Putamen (tissue), 1 donor: ENCODE measurements at places on chromosomes 2 and 18.

- DNase-seq, result no peak
Observed at GRCh38 chr18:23969664-23970063, 44.9 kb upstream of the TTC39C start.

GRCh38 chr2:160144280-160144990, 55.6 kb downstream of the ITGB6 start:
- no peak for DNase-seq

GRCh38 chr2:197711578-197711977, 6.4 kb downstream of the MARS2 start:
- DNase-seq, result no peak

DNA sequence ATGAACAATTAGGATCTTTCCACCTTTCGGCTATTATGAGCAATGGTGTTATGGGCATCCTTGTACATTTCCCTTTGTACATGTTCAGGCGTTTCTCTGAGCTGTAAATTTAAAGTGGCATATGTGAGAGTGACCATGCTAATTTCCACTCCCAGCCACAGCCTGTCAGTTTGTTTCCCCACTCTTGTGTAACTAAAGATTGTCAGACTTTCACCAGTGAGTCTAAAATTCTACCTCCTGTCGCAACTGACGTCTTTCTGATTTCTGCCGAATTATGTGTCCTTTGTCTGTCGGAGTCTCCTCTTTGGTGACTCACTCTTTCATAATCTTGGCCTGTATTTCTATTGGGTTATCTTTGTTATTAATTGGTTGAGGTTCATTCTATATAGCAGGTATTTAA, 50.7 kb downstream of the TRAPPC12 start:
- DNase-seq, result peak; percentile 34

DNA sequence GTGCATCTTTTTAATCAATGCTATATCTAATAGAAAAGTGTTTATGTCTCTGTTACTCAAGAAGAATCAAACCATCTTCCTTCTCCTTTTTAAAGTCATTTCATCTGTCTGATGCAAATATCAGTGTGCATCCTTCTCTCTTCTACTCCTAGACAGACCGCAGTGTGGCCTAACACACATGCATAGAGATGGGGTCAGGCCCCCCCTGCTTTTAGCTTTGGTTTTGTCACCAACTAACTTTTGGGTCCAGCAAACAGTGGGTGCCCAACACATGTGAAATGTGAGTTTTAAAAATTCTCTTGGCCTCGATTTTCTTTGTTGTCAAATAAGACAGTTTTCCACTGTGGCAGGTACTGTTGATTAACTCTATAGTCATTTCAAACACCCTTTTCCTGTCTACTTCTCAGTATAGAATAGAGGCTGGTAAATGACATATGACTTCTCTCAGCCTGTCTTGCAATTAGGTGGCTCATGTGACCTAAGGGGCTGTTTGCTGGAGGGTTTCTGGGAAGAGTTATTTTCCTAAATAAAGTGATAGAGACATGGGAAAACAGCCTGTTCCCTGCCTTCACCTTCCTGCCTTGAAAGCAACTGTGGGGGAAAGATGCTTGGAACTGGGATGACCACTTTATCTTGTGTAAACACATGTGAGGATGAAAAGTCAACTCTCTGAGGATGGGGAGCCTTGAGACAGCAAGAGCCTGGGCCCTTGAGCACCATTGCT, 65.7 kb upstream of the DARS1 start:
- no peak for DNase-seq

- no peak for DNase-seq
Observed at GRCh38 chr2:46878240-46878877, 37.2 kb downstream of the MCFD2 start.

DNA sequence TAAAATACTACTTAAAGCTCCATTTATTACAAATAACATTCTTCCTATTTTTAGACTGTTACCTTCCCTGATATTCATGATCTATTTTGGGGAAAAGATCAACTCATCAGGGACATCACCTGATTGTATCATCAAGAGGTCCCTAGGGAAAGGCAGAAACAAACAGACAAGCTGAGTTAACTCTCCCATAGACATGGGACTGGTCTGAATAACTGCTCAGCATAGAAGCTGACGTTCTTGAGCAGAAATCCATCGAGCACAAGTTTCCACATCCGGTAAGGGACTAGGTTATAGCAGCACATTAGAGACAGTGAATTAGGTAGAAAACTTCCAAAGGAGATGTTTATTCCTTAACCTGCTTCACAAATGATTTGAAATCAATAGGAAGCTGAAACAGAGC, 1100.4 kb upstream of the SLC39A10 start:
- DNase-seq, result no peak
